Transverse colon (tissue), 4 donors: ENCODE measurements at places on chromosomes 2 and 18. TPM values are rescaled to one million over a fixed set of nuclear protein-coding genes. Genes with fewer than 3 reads are reported as not detected.

DNA sequence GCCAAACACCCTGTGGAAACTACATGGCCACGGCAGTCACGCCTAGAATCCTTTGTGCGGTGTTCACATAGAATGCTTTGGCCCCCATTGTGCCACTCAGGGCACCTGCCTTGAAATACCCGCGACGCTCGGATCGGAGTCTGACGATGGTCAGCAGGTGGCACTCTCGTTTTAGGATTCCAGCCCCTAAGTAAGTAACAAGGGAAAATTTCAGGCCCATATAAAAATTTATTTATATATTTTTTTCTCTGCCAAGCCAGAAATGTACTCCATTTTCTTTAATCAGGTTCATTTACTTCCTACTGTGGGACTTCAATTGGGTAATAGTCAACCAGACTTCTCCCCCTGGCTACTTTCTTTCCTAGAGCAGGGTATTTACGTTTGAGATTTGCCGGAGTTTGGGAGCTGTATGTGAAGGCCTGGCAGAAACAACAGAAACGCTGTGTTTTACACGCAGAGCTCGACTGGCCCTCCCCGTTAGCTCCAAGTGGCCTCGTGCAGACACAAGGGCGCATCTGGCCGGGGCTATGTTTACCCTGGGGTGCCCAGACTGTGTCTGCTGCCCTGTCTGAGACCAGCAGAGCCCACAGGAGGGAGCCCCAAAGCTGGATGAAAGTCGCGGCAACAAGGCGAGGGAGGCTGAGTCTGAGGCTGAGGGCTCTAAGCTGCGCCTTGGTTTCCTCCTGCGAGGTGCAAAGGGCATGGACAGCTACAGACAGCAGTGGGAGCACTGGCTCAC is 41.6 kb downstream of the LRRC30 start:
- H3K27me3 ChIP-seq = no peaks in the 10 kb centered on the region
- H3K36me3 ChIP-seq = no peaks in the 10 kb centered on the region
- peak overlapping the region; percentile 59 for H3K27ac ChIP-seq
- no peak overlapping the region for H3K4me3 ChIP-seq
- no peaks in the 10 kb centered on the region for H3K4me1 ChIP-seq

DNA sequence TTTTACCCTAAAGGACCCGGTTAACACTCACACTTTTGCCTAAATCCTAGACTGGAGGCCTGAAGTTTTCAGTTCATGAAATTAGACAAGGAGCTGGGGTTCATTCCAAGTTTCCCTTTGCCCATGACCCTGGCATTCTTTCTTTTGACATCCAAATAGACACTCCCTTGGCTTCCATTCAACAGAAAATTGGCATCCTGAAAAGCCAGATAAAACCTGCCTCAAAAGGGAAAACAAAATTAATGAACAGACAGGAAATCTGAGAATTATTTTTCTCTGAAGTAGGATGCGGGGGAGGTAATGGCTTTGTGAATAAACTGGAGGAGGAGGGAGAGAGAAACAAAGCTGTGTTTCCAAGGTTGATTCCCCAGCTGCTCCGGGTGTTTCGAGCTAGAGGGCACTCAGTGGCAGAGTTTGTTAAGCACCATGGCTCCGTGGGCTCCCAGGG is 41.0 kb downstream of the SPP2 start:
- H3K4me3 ChIP-seq = no peak overlapping the region
- no peaks in the 10 kb centered on the region for H3K36me3 ChIP-seq
- DNase-seq = no peak
- no peaks in the 10 kb centered on the region for H3K4me1 ChIP-seq

DNA sequence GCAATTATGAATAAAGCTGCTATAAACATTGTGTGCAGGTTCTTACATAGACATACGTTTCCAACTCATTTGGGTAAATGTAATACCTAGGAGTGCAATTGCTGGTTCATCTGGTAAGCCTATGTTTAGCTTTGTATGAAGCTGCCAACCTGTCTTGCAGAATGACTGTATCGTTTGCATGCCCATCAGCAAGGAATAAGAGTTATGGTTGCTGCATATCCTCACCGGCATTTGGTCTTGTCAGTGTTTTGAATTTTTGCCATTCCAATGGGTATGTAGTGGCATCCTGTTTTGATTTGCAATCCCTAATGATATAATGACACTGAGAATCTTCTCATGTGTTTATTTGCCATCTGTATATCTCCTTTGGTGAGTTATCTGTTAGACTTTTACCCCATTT is 20.7 kb downstream of the CCDC150 start:
- no peaks in the 10 kb centered on the region for H3K36me3 ChIP-seq
- no peaks in the 10 kb centered on the region for H3K27me3 ChIP-seq
- DNase-seq = no peak
- H3K4me1 ChIP-seq = no peaks in the 10 kb centered on the region
- H3K4me3 ChIP-seq = no peak overlapping the region

Gene GREB1
- 2.6 TPM for total RNA-seq

Gene FAM237A
- total RNA-seq = not detected

- H3K27me3 ChIP-seq = no peaks in the 10 kb centered on the region
- DNase-seq = no peak
- H3K36me3 ChIP-seq = no peaks in the 10 kb centered on the region
These were observed 106.0 kb downstream of the CYP26B1 start for GRCh38 chr2:72041638-72042111.

Gene CNTNAP5
- total RNA-seq = 1.4 TPM

GRCh38 chr2:7437141-7437540 is 519.9 kb downstream of the RNF144A start:
- H3K36me3 ChIP-seq = no peaks in the 10 kb centered on the region
- H3K4me1 ChIP-seq = no peaks in the 10 kb centered on the region
- no peaks in the 10 kb centered on the region for H3K27me3 ChIP-seq
- no peak for DNase-seq

- no peak overlapping the region for H3K4me3 ChIP-seq
- no peaks in the 10 kb centered on the region for H3K36me3 ChIP-seq
- H3K4me1 ChIP-seq = no peaks in the 10 kb centered on the region
- DNase-seq = no peak
- no peak overlapping the region for H3K27ac ChIP-seq
- H3K27me3 ChIP-seq = no peaks in the 10 kb centered on the region
These were observed 3.0 kb upstream of the UGT1A9 start for GRCh38 chr2:233668605-233669260.

Gene RFTN2
- 1.7 TPM for total RNA-seq

- no peak for DNase-seq
- H3K4me1 ChIP-seq = peaks cover 2% of the 10 kb centered on the region
- no peaks in the 10 kb centered on the region for H3K27me3 ChIP-seq
- H3K4me3 ChIP-seq = no peak overlapping the region
- no peak overlapping the region for H3K27ac ChIP-seq
These were observed 61.2 kb downstream of the NGEF start for GRCh38 chr2:232951891-232952290.

DNA sequence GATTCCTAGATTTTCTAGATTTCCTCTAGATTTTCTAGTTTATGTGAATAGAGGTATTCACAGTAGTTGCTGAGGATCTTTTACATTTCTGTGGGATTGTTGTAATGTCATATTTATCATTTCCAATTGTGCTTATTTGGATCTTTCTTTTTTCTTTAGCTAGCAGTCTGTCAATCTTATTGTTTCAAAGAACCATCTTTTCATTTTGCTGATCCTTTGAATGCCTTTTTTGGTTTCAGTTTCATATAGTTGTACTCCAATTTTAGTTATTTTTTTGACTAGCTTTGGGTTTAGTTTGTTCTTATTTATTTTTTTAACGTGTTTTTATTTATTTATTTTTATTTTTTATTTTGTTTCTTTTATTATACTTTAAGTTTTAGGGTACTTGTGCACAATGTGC is 24.5 kb downstream of the CLIP4 start:
- no peak for DNase-seq
- H3K27me3 ChIP-seq = no peaks in the 10 kb centered on the region
- no peak overlapping the region for H3K27ac ChIP-seq
- peaks cover 4% of the 10 kb centered on the region for H3K36me3 ChIP-seq

Gene UGP2
- 305 TPM for total RNA-seq

- no peak for DNase-seq
- no peaks in the 10 kb centered on the region for H3K27me3 ChIP-seq
- H3K4me1 ChIP-seq = no peaks in the 10 kb centered on the region
- H3K27ac ChIP-seq = no peak overlapping the region
- H3K36me3 ChIP-seq = no peaks in the 10 kb centered on the region
These were observed 133.3 kb downstream of the CDH2 start for GRCh38 chr18:28043631-28044030.

DNA sequence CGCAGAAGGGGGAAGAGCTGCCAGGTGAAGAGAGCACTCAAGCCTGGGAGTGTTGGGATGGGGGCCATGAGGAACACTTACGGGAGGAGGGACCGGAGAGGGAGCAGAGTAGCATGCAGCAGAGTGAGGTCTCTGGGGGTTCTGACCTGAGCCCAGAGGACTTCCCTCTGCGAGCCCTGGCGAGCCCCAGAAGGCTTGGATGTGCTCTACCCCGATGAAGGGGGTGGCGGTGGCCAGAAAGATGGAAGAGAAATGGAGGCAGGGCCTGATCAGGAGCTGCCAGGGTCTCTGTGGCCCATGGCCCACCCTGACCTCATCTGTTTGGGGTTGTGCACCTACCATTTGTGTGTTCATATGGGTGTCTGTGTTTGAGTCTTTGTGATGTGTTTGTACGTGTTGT is 42.0 kb downstream of the CROCC2 start:
- H3K36me3 ChIP-seq = no peaks in the 10 kb centered on the region

DNA sequence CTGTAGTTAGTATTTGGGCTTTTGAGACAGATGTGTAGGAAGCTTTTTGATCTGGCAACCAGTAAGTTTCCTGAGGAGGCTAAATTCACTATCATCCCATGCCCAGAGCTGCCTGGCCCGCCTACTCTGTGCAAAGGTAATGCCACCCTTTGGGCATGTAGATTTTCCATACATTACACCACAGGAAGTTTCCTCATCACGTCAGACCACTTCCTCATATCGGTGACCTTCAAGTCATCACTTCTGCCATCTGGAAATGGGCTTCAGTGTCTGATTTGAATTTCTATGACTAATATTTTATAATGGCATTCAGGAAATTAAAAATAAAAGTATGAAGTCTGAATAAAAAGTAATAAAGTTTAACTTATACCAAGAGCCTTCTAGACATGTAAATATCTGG is 825.4 kb downstream of the DCDC2C start:
- no peaks in the 10 kb centered on the region for H3K27me3 ChIP-seq
- DNase-seq = no peak
- H3K36me3 ChIP-seq = no peaks in the 10 kb centered on the region
- H3K4me3 ChIP-seq = no peak overlapping the region
- no peaks in the 10 kb centered on the region for H3K4me1 ChIP-seq

DNA sequence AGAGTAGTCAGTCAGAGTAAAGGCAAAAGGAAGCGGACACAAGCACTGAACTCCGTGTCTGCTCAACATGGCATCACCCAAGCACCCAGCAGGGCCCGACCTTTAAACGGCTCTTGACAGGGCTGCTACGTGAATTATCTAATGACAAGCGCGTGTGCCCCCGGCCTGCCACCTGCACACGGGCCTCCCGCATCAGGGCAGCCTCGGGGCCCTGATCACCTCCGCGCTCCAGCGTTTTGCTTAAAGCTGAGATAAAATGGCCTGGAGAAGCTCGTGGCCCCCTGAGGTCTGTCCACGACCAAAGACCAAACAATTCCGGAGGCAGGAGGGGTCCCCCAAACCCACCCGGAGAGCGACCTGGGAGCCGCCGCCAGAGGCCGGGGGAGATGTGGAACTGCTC is 376 bp downstream of the NDUFA10 start:
- DNase-seq = no peak
- peak overlapping the region; percentile 92 for H3K27ac ChIP-seq
- H3K4me1 ChIP-seq = peaks cover 10% of the 10 kb centered on the region

Gene VWA3B
- 0.41 TPM for total RNA-seq

GRCh38 chr2:195674491-195675221 is 17.6 kb downstream of the SLC39A10 start:
- H3K4me1 ChIP-seq = no peaks in the 10 kb centered on the region
- H3K27me3 ChIP-seq = no peaks in the 10 kb centered on the region
- H3K36me3 ChIP-seq = no peaks in the 10 kb centered on the region

DNA sequence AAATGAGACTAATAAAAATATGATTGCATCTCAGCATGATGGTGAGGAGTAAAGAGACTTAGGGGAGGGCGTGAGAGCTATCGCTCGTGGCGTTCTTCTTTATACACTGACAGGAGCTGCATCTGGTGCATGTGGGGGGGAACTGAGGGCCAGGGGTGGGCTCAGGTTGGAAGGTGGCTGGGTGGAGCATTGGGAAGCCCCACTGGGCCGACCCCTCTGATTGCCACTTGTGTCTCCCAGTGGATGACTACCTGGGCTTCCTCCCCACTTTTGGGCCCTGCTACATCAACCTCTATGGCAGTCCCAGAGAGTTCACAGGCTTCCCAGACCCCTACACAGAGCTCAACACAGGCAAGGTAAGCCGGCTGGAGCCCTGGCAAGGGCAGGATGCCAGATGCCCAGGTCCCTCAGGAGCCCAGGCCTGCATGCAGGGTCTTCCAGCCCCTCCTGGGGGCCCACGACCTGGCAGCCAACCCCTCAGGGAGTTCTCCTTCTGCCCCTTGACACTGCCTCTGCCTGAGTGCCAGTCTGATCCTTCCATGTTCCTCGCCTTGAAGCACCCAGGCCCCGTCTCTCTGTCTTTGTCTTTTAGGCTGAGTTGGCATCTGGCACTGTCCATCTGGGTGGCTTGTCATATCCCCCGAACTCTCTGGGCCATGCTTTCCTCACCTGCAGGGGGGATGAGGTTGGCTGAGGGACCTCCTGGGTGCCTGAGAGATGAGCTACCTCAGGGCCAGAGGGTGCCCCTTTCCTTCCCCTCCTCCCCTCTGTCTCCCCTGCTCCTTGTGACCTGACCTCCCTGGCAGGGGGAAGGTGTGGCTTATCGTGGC is 97.7 kb downstream of the DYSF start:
- no peak overlapping the region for H3K27ac ChIP-seq
- no peaks in the 10 kb centered on the region for H3K36me3 ChIP-seq
- no peaks in the 10 kb centered on the region for H3K4me1 ChIP-seq
- H3K27me3 ChIP-seq = peaks cover 6% of the 10 kb centered on the region
- no peak overlapping the region for H3K4me3 ChIP-seq

DNA sequence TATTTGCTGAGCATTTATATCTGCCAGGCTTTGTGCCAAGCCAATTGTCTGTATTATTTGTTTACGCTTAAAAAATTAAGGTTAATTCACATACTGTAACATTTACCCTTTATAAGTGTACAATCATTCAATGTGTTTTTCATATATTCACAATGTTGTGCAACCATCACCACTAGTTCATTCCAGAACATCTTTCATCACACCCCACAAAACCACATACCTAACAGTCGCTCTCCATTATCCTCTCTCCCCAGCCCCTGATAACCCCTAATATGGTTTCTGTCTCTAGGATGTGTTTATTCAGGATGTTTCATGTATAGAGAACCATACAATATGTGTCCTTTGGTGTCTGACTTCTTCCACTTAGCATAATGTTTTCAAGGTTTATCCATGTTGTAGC is 234.1 kb downstream of the INSIG2 start:
- no peak for DNase-seq
- no peaks in the 10 kb centered on the region for H3K4me1 ChIP-seq
- no peaks in the 10 kb centered on the region for H3K36me3 ChIP-seq
- no peak overlapping the region for H3K27ac ChIP-seq
- no peak overlapping the region for H3K4me3 ChIP-seq
